Activated CD4-positive, alpha-beta T cell treated with anti-CD3 and anti-CD28 coated beads, Interleukin-2, amount 50 U/mL, for 48 hours (primary cell): ENCODE measurements at places on chromosomes 6 and 20.

DNA sequence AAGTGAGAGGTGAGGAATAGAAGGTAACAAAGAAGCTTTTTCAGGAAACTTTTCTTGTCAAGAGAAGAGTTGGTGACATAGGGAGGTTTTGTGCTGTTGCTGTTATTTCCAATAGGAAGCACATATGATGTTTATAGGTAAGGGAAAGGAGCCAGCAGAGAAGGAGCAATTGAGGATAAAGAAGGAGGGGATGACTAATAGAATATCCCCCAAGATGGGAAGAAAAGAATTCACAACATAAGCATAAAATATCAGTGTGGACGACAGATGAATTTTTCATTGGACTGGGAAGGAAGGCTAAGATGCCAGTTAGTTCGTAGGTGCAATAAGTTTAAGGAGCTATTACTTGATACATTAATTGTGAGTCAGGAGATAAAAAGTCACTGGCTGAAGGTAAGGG lies 8.5 kb upstream of the BEND6 start:
- no peak for DNase-seq

- no peak for DNase-seq
Measured at GRCh38 chr6:43005844-43006243, 7.9 kb downstream of the MEA1 start.

DNA sequence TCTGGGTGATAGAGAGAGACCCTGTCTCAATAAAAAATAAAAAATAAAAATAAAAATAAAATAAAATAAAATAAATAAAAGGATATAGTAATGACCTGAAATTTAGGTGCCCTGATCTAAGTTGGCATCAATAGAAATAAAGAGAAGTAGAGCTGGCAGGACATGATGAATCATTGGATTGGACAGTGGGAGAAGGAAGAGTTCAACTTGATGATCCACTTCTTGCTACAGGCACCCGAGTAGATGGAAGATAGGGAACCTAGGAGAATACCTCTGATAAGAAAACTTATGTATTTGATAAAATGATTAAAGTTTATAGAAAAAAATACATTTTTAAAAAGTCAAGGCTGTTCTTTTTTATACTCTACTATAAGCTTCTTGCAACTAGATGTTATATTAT lies 79.0 kb downstream of the ADTRP start:
- DNase-seq, result no peak

DNA sequence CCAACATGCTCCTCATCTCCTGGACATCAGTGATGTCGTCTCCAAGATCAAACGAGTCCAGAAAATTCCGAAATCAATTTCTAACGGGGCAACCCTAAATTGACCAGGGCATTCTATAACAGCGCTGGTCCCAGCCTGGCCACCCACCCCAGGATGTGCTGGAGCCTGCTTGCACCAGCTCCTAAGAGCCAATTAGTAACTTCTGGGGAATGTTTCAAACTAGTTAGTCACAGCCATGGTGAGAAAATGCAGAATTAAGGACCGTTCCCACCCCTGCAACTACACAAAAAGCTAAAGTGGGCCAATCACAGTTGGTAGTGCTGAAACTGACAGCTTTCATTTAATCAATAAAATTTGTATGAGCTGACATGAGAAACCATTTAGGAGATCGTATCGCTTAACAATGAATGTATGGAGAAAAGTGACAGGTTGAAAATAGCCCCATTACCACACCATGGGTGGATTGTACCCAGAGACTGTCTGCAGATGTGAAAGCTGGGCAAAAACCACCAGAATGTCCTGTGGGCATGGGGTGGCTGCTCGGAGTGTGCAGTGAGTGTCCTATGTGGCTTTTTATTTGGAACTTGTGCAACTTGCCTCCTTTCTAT lies 165.7 kb upstream of the AFDN start:
- no peak for DNase-seq

DNA sequence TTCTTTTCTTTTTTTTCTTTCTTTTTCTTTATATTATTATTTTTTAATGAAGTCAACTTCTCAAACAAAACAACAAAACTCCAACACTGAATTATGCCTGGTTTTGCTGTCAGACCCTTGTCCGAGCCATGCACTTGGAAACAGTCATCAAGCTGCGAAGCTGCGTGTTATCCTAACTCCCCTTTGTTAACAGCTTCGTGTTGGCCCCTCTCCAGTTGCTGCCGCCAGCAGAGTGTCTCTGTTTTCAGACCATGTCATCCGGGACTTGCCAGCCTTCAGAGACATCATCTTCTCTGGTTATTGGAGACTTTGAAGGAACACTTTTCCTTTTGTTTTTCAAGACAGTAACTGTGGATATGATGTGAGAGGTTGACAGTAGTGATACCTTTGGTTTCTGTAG lies 83.1 kb downstream of the TRMT11 start:
- no peak for DNase-seq

GRCh38 chr6:142702501-142703460 lies 242.2 kb downstream of the HIVEP2 start:
- no peak for DNase-seq

GRCh38 chr6:85015396-85015990 lies 251.1 kb upstream of the TBX18 start:
- DNase-seq, result no peak

DNA sequence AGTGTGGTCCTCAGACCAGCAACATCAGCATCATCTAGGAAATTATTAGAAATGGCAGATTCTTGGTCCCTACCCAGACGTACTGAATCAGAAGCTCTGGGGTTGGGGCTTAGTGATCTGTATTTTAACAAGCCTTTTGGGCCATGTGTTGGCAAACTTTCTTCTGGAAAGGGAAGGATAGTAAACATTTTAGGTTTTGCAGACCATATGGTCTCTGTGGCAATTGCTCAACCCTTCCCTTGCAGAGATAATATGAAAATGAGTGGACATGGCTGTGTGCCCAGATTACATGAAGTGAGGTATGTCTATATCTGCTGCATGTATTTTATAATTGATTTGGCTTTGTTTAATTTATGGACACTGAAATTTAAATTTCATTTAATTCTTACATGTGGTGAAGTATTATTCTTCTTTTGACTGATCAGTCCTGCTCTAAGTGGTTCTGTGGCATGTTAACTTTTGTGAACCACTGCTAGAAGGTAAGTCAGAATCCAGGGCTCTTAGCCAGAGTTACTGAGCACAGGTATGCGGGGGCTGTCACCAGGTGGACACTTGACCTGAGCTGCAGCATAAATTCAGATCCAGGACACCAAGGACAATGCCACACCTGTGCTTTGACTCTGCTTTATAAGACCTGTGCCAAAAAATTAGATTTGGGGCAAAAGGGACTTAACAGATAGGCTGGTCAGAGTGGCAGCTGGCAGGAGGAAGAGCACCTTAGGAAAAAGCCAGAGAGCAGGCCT lies 43.2 kb downstream of the LY86 start:
- DNase-seq, result no peak
